ENCODE measurements at places on chromosomes 2 and 18. TPM values are rescaled to one million over a fixed set of nuclear protein-coding genes. Genes with fewer than 3 reads are reported as not detected.

ITGA4 gene
- total RNA-seq: under 0.01 TPM

IL1RL1 gene
- total RNA-seq: 53.3 TPM

TTC21B gene
- 20.1 TPM for total RNA-seq

SERPINB8 gene
- 41.0 TPM for total RNA-seq

LYPD1 gene
- 0.14 TPM for total RNA-seq

VSNL1 gene
- 2.1 TPM for total RNA-seq

INPP1 gene
- 19.1 TPM for total RNA-seq

PLEK gene
- total RNA-seq: not detected

MOCOS gene
- total RNA-seq: 63.1 TPM

TSGA10 gene
- 8.6 TPM for total RNA-seq

DCAF17 gene
- 31.1 TPM for total RNA-seq

IL18R1 gene
- total RNA-seq: 5.5 TPM

TFCP2L1 gene
- 20.7 TPM for total RNA-seq

DNAH7 gene
- 0.14 TPM for total RNA-seq

FRZB gene
- under 0.01 TPM for total RNA-seq

PRSS56 gene
- total RNA-seq: not detected

NPAS2 gene
- total RNA-seq: 17.8 TPM

NOL4 gene
- total RNA-seq: not detected

CD28 gene
- total RNA-seq: not detected

Measured in nasal cavity respiratory epithelium epithelial cell of viscerocranial mucosa (primary cell).